Type B pancreatic cell (in vitro differentiated cells): ENCODE measurements at places on chromosomes 13 and 19. TPM values are rescaled to one million over a fixed set of nuclear protein-coding genes. Genes with fewer than 3 reads are reported as not detected.

- no peaks in the 10 kb centered on the region for H3K4me1 ChIP-seq
- H3K27ac ChIP-seq = peak overlapping the region; percentile 48
- DNase-seq = no peak
- no peak overlapping the region for H3K4me3 ChIP-seq
- H3K27me3 ChIP-seq = no peaks in the 10 kb centered on the region
- no peaks in the 10 kb centered on the region for H3K36me3 ChIP-seq
Observed at GRCh38 chr19:6402837-6403608, 10.1 kb upstream of the GTF2F1 start.

DNA sequence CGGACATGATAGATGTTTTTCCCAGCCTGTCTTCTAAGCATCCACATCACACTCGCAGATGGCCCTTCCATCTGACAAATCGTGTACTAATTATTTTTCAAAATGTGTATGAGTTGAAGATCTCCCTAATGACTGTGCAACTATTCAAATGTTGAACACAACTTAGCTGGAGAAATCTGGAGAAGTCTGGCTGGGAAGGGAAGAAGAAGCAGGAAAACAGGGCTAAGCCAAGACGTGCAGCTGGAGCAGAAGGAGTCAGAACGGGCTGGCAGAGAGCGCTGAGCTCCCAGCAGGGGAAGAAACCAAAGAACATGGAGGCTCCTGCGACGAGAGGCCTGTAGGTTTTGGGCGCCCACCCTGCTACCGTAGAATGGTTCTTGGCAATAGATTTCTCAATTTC is 13.2 kb upstream of the LATS2 start:
- peak overlapping the region; percentile 82 for H3K4me3 ChIP-seq
- peaks cover 22% of the 10 kb centered on the region for H3K4me1 ChIP-seq
- H3K27me3 ChIP-seq = no peaks in the 10 kb centered on the region

GRCh38 chr19:17159466-17160393 is 55.4 kb upstream of the USE1 start:
- no peaks in the 10 kb centered on the region for H3K27me3 ChIP-seq
- no peaks in the 10 kb centered on the region for H3K4me1 ChIP-seq
- H3K4me3 ChIP-seq = no peak overlapping the region
- peaks cover 25% of the 10 kb centered on the region for H3K36me3 ChIP-seq
- no peak overlapping the region for H3K27ac ChIP-seq
- DNase-seq = no peak

- no peaks in the 10 kb centered on the region for H3K36me3 ChIP-seq
- H3K27ac ChIP-seq = no peak overlapping the region
- H3K27me3 ChIP-seq = no peaks in the 10 kb centered on the region
- no peak overlapping the region for H3K4me3 ChIP-seq
Observed at GRCh38 chr19:55866521-55866920, 30.2 kb downstream of the NLRP4 start.

DNA sequence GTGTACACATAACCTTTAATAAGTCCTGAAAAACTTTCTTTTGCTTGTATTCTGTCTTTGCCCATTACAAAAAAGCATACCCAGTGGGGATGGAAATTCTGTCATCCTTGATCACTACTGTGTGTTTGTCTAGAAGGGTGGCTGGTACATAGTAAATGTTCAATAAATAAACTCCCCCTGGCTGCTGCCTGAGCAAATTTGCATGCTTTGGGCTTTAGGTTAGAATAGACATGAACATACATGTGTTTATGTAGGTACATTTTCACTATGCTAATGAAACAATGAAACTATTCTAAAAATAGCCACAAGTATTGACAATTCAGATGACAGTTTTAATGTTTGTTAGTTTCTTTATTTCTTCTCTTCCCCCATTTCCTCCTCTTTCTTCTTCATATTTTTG is 36.1 kb downstream of the TNFSF13B start:
- H3K36me3 ChIP-seq = no peaks in the 10 kb centered on the region
- no peak overlapping the region for H3K4me3 ChIP-seq
- H3K27ac ChIP-seq = no peak overlapping the region
- no peaks in the 10 kb centered on the region for H3K4me1 ChIP-seq
- DNase-seq = no peak
- no peaks in the 10 kb centered on the region for H3K27me3 ChIP-seq

DNA sequence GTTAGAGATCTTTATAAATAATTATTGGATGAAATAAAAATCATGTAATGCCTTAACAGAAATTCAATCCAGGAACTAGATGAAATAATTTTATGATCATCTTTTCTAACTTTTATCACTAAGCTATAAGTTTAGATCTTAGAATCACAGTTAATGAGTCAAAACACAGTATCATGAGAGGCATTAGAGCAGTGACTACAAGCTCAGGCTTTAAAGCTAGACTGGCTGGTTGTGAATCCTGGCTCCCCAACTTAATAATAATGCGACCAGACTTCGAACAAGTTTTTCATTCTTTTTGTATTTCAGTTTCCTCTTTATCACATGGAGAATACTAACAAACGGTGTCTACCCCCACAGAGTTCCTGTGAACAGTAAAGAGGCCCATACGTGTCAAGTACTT is 108.6 kb downstream of the MYCBP2 start:
- no peak overlapping the region for H3K27ac ChIP-seq
- peaks cover 18% of the 10 kb centered on the region for H3K36me3 ChIP-seq
- DNase-seq = no peak
- H3K27me3 ChIP-seq = no peaks in the 10 kb centered on the region
- H3K4me1 ChIP-seq = no peaks in the 10 kb centered on the region
- no peak overlapping the region for H3K4me3 ChIP-seq

GRCh38 chr19:7784856-7785255 is 21.8 kb downstream of the CLEC4M start:
- DNase-seq = no peak
- peaks cover 82% of the 10 kb centered on the region for H3K27me3 ChIP-seq
- H3K4me3 ChIP-seq = no peak overlapping the region
- no peaks in the 10 kb centered on the region for H3K4me1 ChIP-seq
- H3K27ac ChIP-seq = peak overlapping the region; percentile 61
- no peaks in the 10 kb centered on the region for H3K36me3 ChIP-seq

GRCh38 chr19:32330213-32330857 is 15.1 kb upstream of the ZNF507 start:
- no peaks in the 10 kb centered on the region for H3K36me3 ChIP-seq
- H3K4me3 ChIP-seq = peak overlapping the region; percentile 10
- no peak overlapping the region for H3K27ac ChIP-seq
- peaks cover 4% of the 10 kb centered on the region for H3K27me3 ChIP-seq

GRCh38 chr13:96982672-96983071 is 11.6 kb downstream of the OXGR1 start:
- H3K4me1 ChIP-seq = peaks cover 11% of the 10 kb centered on the region
- no peaks in the 10 kb centered on the region for H3K36me3 ChIP-seq
- H3K27ac ChIP-seq = peak overlapping the region; percentile 94
- H3K27me3 ChIP-seq = no peaks in the 10 kb centered on the region
- H3K4me3 ChIP-seq = no peak overlapping the region

- no peaks in the 10 kb centered on the region for H3K4me1 ChIP-seq
- no peak overlapping the region for H3K27ac ChIP-seq
- H3K27me3 ChIP-seq = no peaks in the 10 kb centered on the region
- peaks cover 20% of the 10 kb centered on the region for H3K36me3 ChIP-seq
- no peak for DNase-seq
Observed at GRCh38 chr13:113604186-113604585, 19.6 kb downstream of the TFDP1 start.

Gene KANK2
- 17.6 and 55.3 TPM in 2 replicates for total RNA-seq

Gene ZNF471
- 0.05 TPM in 1 of 2 replicates, not detected in the other for total RNA-seq

Gene TSSK6
- total RNA-seq = 1.5 and 2.3 TPM in 2 replicates

Gene KIR3DL1
- not detected in 2 replicates for total RNA-seq
